ENCODE measurements at places on chromosomes 4 and X. TPM values are rescaled to one million over a fixed set of nuclear protein-coding genes. Genes with fewer than 3 reads are reported as not detected.

SFRP2 gene
- polyA plus RNA-seq: 402 TPM

NRK gene
- 68.5 TPM for polyA plus RNA-seq

DNA sequence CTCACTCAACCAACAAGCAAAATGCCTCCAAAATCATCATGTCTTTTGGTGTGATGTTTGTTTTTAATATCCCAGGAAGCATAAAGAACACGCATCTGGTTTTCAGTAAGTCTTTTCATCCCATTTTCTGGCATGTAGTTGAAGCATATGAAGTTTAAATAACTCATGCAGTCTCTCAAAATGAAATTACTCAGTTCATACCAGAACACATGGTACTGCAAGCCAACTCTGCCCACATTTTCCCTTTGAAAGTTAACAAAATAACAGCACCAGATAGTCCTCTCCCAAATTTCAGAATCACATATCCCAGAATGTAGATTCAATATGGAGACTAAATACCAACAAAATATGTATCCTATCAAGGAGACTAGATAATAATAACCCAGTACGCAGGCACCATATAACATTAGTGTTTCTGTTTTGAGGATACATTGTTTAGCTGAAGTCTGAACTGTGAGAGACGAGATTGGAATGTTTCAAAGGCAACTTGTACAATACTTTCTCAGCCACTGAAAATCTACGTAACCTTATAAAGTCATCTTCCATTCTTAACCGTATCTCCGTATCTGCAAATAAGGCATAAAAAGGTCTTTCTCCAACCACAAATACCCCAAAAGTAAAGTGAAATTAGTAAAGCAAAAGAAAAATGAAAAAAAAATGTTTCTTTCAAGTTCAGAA is 23.1 kb downstream of the CORIN start:
- no peak for DNase-seq

DNA sequence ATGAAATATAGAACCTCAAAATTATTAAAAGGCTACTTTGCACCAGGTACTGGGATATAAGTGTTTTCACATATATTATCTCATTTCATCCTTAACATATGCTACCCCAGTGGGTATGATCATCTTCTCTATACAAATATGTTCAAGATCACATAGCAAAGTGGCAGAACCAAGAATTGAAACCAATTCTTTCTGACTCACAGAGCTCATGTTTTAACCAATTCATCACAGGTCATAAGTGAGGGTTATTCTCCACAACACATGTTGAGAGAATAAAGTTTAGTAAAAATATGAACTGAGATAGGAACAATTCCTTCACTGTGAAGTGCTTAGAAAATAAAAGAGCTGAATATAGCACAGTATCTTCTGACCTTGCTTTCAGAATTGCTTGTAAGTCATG is 442.9 kb upstream of the RASGEF1B start:
- DNase-seq: no peak

DNA sequence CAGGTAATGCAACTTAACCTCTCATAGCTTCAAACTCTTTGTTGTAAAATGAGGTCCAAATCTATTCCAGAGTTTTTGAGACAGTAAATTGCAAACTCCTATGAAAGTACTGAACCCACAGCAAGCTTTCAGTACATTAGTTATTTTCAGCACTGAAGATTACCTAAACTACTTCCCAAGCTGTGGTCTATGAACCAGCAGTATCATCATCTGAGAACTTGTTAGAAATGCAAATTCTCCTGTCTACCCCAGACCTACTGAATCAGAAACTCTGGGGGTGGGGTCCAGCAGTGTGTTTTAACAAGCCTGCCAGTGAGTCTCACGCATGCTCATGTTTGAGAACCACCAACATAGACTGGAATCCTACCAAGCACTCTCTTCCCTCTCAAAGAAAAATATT is 5.7 kb upstream of the CASP6 start:
- DNase-seq: no peak

- DNase-seq: no peak
Observed at GRCh38 chr4:145878501-145879435, 59.9 kb downstream of the ZNF827 start.

GRCh38 chr4:55866290-55866907 is 13.0 kb downstream of the EXOC1 start:
- no peak for DNase-seq

GRCh38 chr4:150250293-150250997 is 172.2 kb downstream of the DCLK2 start:
- DNase-seq: no peak

GRCh38 chr4:122710434-122711308 is 21.8 kb upstream of the BBS12 start:
- no peak for DNase-seq

DNA sequence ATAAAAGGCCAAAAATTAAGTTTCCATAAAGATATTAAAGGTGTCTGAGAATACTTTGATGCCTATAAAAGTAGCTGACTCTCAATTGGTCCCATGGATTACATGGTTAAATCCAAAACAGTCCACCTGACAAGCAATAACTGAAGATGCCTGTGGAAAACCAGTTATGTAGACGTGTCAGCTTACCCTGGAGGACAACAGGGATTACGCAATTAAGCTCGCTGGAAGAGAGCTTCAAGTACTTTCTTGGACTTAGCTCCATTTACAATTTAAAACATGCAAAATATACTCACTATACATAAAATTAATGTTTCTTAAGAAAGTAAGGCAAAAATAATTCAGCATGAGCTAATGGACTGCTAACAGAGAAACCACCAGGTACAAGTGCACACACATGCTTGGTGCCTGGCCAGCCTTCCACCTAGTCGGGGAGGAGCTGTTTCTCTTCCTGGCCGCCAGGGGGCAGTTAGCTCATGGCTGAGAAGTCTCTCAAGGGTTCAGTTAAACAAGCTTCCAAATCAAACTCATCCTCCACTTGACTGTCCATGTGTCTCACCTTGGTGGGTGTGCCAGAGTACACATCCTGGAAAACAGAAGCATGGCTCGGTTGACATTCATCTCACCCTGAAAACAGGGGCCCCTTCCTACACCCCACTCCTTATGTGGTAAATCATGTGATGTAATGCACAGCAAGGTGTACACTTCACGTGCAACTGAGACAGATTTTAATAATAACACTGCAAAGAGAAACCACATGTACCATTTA is 9.2 kb upstream of the FAM53A start:
- no peak for DNase-seq

DNA sequence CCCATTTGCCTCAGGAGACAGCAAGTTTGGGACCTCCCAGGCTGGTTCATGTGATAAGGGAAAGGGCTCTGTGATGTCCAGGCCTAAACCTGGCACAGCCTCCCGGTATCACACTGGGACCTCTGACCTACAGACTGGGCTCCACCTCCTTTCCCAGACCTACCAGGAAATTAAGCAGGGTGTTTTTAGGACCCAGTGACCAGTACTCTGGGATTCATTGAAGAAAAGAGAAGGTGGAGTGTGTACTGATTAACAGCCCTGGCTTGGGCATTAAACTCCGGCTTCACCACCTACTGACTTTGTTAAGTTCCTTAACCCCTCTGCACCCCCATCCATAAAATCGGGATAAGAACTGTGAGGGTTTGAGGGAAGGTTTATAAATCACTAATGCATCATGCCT is 28.6 kb downstream of the ASB9 start:
- no peak for DNase-seq
